SJSA1 (cell line): ENCODE measurements at places on chromosomes 7 and 10.

DNA sequence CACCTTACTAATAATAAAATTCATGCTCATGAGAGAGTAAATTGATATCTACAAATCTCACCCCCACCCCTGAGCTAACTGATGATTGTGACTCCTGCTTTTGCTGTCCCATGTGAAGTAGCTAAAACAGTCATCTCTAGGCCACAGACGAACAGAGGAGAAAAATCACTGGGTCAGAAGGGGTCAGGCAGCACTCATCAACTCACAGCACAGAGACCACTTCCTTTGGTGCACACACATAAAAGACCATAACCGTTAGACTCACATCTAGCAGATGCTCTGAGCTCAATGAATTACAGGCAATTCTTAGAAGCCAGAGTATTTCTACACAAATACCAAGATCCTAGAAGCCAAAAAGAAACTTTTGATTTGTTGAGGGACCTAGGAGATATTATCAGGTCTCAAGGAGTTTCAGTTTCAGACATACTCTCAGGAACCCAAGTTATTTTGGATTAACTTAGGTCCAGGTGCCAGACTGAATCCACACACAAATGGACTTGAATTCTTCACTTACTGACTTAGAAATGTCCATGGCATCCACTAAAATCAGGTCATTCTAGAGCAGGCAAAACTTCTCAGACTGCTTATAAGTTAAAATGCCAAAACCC lies 65.0 kb upstream of the TES start:
- DNase-seq: no peak

- no peak for DNase-seq
Measured at GRCh38 chr7:128321044-128321422, 22.7 kb downstream of the RBM28 start.

- no peak for DNase-seq
Measured at GRCh38 chr10:20871970-20872369, 25.1 kb downstream of the NEBL start.

DNA sequence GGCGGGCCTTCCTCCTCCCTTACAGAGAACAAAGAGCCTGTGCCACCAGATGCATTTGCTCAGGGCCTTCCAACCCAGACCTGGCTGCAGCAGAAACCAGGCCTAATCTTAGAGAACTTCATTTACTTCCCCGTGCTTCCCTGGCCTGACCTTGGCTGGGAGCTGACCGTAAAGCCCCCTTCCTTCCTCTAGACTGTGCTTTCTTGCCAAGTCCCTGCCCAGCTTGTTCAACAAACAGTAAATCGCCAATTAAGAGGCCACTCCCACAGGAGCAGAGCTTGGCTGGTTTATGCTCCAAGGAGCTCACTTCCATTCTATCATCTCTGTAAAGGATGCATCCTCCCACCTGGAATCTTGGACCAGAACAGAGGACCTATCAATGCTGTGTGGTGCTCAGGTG lies 110.9 kb downstream of the COL13A1 start:
- DNase-seq: no peak

- no peak for DNase-seq
Measured at GRCh38 chr7:81040496-81040895, 121.6 kb upstream of the SEMA3C start.

DNA sequence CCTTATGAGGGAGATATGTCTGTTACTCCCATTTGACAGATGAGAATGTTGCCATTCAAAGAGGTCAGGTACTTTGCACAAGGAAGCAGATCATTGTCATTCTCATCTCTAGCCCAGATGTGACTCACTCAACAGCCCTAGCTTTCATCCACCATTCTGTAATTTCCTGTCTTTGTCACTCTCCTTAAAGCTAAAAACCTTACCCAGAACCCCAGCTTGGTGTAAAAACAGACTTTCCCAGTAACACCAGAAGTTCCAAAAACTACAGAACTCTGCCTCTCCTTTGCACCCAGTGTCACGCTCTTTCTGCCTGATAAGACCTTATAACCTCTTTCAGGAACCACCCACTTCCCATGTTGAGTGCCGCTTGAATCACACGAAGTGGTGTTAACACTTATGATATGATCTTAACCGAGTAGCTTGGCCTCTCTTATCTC lies 89.1 kb upstream of the SP4 start:
- no peak for DNase-seq

- no peak for DNase-seq
Measured at GRCh38 chr7:73704640-73705550, 14.6 kb downstream of the STX1A start.

DNA sequence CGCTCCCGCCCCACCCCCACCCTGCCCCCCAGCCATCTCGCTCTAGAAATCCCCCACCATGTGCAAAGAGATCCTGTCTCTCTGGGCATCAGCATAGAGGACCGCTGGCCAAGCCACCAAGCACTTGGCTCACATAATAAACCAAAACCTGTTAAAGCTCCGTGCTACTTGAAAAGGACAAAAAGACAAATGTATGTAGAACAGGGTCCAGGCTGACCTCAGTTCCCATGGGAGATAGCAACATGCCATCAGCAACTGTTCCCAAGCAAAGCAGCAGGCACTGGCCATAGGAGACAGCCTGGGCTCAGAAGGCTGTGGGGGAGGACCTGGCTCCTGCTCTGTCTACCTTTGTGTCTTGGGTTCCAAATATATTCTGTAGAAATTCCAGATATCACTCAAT lies 38.4 kb upstream of the GDF10 start:
- DNase-seq: no peak

GRCh38 chr7:2307690-2308107 lies 6.5 kb downstream of the SNX8 start:
- DNase-seq: no peak
